ENCODE measurements at places on chromosomes 2 and 18.

- no peak for DNase-seq
These were observed 313.8 kb downstream of the PDE11A start for GRCh38 chr2:177758591-177759371.

GRCh38 chr2:217086718-217087117 lies 226.9 kb upstream of the TNP1 start:
- DNase-seq = no peak

- no peak for DNase-seq
These were observed 94.2 kb upstream of the EFEMP1 start for GRCh38 chr2:56017784-56018183.

DNA sequence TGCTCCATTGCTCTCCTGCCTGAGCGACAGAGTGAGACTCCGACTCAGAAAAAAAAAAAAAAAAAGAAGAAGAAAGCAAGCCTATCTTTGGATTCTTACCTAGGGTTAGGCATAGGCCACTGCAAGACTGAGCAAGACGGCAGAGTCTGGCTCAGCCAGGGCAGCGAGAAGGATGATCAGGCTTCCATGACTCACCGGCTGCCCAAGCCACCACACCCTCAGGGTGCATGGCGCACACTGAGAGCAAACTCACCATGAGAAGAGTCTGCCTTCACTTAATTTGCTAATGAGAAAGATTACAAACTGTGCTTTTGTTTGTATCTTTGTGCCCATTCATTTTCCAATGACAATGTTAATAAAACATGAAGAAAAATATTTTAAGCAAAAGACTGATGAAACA lies 8.2 kb downstream of the FAM110C start:
- DNase-seq = no peak

DNA sequence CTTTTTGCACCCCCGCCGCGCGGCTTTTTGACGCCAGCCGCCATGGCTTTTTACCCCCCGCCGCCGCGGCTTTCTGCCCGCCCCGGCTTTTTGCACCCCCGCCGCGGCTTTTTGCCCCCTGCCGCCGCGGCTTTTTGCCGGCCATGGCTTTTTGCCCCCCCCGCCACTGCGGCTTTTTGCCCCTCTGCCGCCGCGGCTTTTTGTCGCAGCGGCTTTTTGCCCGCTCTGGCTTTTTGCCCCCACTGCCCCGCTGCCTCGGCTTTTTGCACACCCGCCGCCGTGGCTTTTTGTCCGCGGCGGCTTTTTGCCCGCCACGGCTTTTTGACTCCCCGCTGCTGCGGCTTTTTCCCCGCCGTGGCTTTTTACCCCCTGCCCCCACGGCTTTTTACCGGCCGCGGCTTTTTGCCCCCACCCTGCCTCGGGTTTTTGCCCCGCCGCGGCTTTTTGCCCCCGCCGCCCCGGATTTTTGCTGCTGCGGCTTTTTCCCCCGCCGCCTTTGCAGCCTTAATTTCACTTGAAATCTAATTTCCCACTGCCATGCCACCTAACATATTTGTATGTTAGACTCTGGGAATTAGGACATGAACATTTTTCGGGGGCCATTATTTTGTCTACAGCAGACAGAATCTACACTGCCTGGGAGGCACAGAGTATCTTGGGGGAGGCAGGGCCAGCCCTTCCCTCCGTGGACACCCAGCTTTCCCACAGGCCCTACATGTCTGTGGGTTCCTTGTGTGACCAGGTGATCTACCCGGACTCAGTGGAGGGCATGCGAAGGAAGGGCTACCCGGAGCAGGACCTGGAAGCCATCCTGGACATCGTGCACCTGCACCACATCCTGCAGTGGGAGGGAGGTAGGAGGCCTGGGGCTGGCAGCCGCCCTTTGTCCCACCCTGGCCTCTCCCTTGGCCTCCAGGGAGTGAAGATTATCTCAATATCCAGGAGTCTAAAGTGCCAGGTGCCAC lies 3031.0 kb upstream of the TEKT4 start:
- DNase-seq = no peak

- DNase-seq = no peak
These were observed 4.4 kb upstream of the KYNU start for GRCh38 chr2:142872882-142873724.

GRCh38 chr2:24793761-24794435 lies 673 bp downstream of the CENPO start:
- DNase-seq = no peak

GRCh38 chr2:217064234-217065011 lies 204.6 kb upstream of the TNP1 start:
- DNase-seq = no peak

DNA sequence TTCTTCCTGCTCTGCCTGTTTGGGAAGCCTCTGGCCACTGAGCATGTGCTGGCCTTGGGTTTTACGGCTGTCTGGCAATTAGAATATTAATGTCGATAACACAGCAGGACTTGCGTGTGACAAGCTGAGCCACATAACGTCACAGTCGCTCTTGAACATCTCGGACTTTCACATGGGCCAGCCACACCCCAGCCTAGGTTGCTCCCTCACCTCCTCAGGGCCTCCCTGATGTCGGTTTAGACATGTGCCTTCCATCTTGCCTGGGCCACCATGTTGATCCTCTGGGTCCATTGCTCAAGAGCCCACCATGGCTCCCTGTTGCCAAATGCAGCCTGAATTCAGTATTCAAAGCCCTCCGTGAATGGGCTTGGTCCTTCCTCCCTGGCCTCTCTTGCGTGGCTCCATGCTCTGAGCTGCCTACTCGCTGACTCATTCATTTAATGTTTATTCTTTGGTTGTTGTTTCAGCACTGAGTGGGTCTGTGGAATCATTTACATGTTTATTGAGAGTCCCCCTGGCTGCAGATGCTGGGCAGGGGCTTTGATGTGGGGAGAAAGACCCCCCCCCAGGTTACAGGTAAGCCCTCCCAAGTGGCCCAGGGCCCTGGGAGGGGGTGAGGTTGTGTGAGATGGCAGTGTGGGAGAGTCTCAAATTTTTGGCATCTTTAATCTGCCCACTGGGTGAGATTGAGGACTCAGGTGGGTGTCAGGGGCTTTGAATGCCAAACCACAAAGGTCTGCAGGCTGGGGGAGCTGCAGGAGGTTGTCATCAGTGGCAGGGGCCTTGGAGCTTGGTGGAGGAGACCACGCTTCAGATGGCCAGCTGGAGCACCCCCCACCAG lies 62.0 kb downstream of the ODC1 start:
- no peak for DNase-seq

- DNase-seq = no peak
These were observed 133.4 kb upstream of the SPATS2L start for GRCh38 chr2:200172944-200173581.

- no peak for DNase-seq
These were observed 91.1 kb downstream of the TTC32 start for GRCh38 chr2:19810637-19811036.

- no peak for DNase-seq
These were observed 398.9 kb downstream of the TRIB2 start for GRCh38 chr2:13115643-13116042.

DNA sequence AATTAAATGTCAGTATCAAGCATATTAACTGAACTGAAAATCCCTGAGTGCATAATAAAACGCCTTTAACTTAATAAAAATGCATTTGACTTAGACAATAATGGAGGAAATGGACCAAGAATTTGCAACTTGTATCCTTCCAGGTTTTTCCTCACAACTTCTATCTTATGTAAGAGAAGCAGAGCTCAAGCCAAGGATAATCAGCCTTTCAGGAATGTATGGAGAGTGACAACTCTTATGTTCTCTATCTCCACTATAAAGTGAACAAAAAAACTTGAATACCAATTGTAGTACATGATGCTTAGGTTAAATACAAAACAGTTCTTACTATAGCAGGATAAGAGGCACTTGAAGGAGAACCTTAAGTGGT lies 64.8 kb upstream of the CYP26B1 start:
- DNase-seq = no peak

GRCh38 chr18:58578835-58579560 lies 49.9 kb downstream of the ALPK2 start:
- DNase-seq = no peak

DNA sequence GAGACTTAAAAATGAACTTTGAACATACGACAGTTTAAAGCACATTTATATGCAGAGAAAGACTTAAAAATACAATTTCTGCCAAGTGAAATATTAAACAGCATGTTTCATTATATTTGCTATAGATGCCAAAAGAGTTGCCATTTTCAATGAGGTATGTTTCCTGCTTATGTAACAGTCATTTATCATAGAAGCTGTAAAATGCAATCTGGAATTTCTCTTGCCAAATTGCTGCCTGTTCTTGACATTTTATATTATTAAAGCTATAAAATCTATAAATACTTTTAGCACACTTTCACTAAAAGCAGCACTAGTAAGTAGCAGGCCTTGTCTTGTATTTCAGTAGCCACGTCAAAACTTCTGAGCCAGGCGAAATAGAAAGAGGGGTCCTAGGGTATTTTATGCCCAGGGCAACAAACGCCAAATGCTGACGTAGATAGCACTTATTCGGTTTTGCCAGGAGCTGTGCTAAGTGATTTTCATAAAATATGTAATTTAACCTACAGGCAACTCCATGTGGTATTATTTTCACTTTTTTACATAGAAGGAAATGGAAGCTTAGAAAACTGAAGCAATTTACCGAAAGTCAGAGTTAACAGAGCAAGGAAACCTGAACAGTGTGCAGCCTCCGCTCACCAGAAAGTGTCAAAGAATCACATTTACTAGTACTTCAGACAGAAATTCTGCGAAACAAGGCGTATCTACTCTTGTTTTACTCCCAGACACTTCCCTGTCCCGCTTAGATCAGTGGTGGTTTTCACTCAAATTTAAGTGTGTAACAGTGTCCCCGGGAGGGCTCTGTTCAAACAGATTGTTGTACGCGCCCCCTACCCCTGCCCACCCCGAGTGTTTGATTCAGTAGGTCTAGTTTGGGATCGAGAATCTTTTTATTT lies 1.2 kb upstream of the CYP20A1 start:
- no peak for DNase-seq

All from activated naive CD4-positive, alpha-beta T cell treated with Interleukin-2 at 50 U/mL for 16 hours (primary cell).